Activated CD4-positive, alpha-beta T cell treated with anti-CD3 and anti-CD28 coated beads, Interleukin-2, amount 50 U/mL, for 24 hours (primary cell): ENCODE measurements at places on chromosomes 16 and 17.

DNA sequence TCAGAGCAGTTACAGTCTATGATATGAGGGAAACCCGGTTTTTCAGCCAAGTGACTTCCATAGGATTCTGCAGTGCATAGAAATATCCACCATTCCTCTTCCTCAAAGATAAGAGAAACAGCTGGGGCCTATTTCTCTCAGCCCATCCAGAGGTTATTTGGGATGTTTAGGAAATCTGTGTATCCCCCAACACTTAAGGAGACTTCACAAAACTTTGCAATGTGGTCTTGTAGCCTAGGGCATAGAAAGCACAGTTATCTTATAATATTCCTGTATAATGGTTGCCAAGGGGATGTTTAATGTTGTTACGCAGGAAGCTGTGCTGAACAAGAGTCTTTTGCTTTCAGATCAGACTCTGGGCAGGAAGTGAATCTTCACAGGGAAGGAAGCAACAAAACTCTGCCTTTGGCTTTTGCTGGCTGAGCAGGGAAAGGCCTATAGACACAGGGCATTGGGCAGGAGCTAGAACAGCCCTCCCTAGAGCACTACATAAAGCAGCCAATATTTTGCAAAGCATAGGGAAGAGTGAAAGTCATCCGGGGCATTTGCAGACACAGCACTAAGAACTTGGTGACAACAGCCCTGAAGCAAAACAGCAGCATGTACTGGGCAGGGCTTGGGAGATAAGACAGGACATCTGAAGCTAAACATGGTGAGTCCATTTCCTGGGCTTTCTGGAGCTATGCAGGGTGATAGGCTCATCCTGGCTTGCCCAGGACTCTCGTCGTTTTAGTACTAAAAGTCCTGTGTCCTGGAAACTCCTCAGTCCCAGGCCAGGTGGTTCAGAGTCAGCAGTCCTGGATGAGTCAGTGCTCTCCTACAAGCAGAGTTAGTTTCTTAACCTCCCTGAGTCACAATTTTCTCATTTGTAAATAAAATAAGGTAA lies 18.7 kb upstream of the BEAN1 start:
- no peak for DNase-seq

DNA sequence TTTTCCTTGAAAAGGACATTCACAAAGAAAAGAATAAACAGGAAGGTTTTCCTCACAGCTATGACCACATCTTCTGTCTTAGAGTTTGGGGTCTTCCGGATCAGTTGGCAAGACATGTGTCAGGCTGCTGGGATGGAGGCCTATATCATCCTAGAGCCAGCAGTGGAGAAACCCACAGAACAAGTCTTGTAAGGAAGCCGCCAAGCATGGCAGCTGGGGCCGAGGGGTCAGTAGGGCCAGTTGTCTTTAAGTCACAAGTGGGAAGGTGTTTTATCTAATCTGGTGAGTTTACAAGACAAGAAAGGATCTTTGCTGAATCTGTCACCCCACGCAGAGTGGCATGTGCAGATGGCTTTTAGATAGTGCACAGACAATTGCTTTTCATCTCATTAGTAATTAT lies 25.7 kb downstream of the SCNN1B start:
- no peak for DNase-seq

GRCh38 chr16:70269471-70269870 lies 17.7 kb upstream of the EXOSC6 start:
- no peak for DNase-seq

DNA sequence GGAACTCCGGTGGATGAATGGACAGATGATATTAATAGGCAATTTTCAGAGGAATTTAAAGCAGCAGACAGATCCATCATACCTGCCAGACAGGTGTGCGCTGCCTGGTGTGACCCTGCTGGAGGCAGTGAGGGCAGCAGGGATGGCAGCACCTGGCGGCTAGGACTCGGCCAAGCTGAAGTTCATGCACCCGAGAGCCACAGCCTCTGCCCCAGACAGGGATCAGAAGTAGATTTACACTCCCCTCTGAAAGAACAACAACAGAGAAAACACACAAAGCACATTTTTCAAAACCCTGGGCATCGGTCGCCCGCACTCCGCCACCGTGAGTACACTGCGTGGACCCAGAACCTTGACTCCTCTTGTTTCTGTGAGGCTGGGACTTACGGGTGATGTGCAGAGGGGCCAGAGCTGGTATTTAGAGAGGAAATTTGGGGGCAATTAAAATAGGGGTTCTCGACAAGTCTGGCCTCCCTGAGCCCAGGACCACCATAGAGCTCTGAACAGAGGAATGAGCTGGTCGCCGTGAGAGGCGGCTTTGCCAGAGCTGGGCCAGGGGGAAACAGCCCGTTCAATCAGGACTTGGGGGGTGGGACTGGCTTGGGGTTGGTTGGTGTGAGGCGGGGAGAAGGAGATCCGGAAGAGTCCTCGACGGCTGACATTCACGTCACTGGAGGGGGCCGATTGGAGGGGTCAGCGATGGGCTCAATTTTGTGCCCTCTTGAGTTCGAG lies 101.0 kb downstream of the METRNL start:
- DNase-seq: no peak

- DNase-seq: no peak
Measured at GRCh38 chr17:65901394-65901793, 290.5 kb downstream of the CEP112 start.
